ENCODE measurements at places on chromosomes 7 and 10.

- DNase-seq = no peak
Observed at GRCh38 chr7:50667789-50668226, 102.6 kb upstream of the DDC start.

DNA sequence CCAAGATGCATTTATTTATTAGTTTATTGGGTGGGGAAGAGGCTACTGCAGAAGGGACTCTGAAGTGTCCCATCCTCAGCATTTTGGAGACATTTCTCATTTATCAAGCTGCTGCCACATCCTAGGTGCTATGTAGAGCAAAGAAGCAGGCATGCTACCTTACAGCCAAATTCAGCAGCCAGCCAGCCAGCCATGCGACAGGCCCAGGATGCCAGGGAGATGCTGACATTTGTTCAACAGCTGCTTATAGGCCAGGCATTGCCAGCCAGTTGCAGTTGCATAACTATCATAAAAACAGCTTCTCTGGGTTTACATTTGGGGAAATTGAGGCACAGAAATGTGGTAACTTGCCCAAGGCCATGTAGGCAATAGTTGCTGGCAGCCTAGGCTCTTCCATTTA lies 2.3 kb downstream of the SLC29A3 start:
- no peak for DNase-seq

GRCh38 chr7:69510114-69510513 lies 88.2 kb upstream of the AUTS2 start:
- DNase-seq = no peak

DNA sequence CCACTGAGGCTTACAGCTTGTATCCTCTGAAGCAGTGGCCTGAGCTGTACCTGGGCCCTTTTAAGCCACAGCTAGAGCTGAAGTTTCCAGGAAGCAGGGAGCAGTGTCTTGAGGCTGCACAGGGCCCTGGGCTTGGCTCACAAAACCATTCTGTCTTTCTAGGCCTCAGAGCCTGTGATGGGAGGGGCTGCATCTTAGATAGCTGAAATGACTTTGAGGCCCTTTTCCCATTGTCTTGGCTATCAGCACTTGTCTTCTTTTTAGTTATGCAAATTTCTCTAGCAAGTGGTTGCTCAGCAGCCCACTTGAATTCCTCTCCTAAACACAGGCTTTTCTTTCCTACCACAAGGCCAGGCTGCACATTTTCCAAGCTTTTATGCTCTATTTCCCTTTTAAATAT lies 864.2 kb downstream of the REEP3 start:
- DNase-seq = no peak

GRCh38 chr7:87223666-87224065 lies 4.1 kb upstream of the TMEM243 start:
- DNase-seq = no peak

DNA sequence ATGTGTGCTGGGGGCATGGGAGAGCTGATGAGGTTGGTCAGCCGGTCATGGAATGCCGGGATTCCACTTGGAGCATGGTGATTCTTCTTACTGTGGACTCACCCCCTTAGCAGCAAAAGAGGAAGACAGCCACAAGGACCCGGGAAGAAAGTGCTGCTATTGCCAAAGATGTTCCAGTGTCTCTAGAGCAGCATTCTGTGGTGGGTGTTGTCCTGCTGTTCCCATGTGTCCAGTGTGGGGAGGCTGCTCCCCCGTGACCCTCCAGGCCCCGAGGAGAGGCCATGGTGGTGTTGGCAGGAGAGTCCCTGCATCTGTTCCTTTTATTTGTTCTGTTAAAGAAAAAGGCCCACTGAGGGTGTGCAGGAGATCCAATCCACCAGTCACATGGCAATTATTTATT lies 499.4 kb downstream of the RPS24 start:
- DNase-seq = no peak

DNA sequence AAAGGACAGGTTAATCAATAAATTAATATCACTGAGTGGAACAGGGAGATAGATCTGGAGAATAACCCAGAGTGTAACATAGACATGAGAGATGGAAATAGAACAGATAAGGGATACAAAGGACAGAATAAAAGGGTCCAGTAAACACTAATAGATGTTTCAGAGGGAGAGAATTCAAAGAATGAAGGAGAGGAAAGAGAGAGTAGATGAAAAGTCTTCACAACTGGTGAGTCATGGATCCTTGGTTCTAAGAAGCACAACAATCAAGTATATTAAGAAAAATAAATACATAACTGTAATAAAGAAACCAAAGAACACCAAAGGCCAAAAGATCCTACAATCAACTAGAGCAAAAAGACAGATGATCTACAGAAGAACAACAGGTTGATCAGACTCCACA lies 66.3 kb downstream of the BEND7 start:
- no peak for DNase-seq
